ENCODE measurements at places on chromosomes 13 and 19.
A peak's percentile ranks its signal among the peaks of the same experiment; 100 is the strongest.

- no peak for DNase-seq
Measured at GRCh38 chr19:47377801-47378200, 28.7 kb downstream of the DHX34 start.

DNA sequence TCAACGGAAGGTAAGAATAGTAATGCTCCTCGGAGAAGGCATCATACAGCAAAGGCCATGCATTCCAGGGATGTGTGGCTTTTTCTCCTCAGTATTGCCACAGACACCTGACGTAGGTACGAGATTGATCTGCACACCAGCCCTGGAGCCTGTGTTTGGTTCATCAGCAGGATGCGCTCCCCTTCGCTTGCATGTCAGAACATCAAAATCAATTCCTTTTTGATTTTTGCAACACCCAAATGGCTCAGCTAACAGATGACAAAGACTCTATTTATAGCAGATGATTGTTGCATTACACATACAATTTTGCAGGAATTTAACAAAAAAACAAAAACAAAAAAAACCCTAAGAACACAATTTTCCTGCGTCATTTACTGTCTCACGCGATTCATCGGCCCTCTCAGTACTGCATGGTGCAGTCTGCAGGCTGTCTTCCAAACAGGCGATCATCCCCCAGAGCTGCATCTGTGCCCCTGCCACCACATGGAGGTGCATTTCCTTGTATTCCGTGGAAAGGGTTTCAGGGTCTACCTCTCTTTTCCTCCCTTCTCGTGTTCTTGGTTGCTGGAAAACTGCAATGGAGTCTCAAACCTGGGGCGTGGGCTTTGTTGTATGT lies 207.3 kb downstream of the TEX29 start:
- DNase-seq: no peak

GRCh38 chr19:7918615-7919421 lies 1.3 kb upstream of the SNAPC2 start:
- no peak for DNase-seq

DNA sequence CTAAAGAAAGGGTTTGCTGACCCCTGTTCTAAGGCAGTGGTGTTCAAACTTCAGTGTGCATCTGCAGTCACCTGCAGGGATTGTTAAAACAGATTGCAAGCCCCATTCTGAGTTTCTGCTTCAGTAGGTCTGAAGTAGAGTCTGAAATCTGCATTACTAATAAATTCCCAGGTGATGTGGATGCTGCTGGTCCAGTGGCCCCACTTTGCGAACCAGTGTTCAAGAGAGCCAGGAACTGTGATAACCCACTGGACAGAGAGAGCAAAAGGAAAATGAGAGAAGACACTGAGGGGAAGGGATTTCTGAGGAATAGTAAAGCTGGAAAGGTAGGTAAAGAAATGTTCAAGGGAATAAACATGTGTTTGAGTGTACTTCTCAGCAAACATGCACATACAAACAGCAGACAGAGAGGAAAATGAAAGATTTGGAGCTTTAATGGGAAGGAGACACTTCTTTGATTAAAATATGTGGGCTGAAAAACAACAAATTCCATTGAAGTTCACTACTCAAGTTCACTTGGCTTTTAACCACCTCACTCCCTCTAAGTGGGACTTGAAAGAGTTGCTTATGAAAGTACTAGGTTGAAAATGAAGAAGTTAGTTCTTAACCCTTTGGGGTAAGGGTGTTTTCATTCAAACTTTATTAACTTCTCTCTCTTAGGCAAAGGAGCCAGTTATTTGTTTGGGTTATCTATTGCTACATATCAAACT lies 26.4 kb upstream of the FAM216B start:
- no peak for DNase-seq

GRCh38 chr13:40410315-40410714 lies 256.1 kb downstream of the FOXO1 start:
- DNase-seq: no peak

DNA sequence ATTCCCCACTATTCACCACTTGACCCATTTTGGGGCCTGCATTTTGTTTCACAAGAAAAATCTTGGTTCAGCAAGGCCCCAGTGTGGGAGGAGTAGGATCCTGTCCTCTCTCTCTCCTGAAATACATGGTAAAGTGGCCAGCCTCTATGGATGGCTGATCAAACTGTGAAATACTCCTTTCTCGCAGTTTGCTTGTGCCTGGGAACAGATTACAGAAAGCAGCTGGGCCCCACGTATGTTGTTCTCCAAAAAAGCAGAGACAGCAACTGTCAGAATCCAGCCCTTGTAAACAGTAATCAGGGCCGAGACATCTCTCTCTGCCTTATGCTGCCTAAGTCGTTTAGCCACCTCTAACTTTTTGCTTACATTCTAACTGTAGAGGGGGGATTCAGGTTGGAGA lies 61.0 kb upstream of the RAP2A start:
- no peak for DNase-seq

- peak; percentile 49 for DNase-seq
Measured at GRCh38 chr13:21242236-21242635, 65.8 kb downstream of the MRPL57 start.

- no peak for DNase-seq
Measured at GRCh38 chr13:98858191-98858590, 105.7 kb upstream of the SLC15A1 start.

GRCh38 chr13:68745502-68745901 lies 1362.1 kb upstream of the ATXN8OS start:
- no peak for DNase-seq

- DNase-seq: no peak
Measured at GRCh38 chr13:21010621-21011020, 50.8 kb downstream of the LATS2 start.

DNA sequence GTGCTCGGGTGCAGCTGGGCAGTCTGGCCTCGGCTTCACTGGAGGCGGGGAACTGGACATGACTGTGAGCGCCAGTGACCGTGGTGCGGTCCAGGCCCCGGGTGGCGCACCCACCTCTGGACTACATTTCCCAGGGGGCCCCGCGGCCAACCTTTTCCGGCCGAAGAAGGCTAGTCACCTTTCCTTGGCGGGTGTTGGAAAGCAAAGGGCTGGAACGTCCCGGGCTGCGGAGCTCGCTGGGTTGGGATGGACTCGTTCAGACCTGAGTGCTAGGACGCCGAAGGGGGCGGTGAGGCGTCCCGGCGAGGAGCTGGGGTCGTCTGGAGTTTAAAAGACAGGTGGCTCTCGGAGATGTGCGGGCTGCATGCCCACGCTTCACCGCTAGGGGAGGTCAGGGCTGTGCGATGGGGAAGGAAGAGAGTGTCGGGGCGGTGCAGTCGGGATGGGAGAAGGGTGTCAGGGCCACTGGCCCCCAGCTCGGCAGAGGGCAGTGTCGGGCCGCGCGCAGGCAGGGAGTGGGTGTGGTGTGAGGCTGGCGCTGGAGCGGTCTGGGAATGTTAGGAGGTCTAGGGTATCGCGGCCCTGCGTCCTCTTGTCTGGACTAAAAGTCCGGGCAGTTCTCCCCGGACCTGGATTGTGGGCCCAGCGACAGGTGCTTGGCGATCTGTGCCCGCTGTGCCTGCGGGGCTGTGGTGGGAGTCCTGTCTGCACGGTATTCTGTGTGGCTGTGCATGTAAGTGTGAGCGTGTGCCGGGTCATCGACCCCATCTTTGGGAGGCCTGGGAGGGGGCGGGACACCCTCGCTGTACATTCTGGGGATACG lies 57.1 kb downstream of the ZNF568 start:
- peak; percentile 68 for DNase-seq

DNA sequence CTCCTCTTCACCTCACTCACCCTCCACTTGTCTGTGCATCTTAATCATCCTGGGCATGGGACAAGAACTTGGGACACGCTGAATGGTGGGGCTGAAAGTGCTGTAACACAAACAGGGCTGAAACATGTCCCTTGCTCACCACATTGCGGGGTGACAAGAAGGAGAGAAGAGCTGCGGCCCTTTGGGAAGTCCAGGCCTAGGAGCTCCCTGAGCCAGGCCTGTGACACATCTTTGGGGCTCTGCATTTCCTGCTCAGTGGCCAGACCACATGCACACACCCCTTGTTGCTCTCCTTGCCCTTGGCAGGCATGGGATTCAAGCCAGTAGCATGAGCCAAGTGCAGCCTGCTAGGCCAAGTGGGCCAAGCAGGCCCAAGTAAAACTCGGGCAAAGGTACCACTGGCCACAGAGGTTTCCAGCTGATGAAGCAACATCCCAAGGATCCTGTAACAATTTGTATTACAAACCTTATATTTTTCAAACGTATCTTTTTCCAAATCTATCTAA lies 1384.3 kb upstream of the PCDH20 start:
- no peak for DNase-seq

DNA sequence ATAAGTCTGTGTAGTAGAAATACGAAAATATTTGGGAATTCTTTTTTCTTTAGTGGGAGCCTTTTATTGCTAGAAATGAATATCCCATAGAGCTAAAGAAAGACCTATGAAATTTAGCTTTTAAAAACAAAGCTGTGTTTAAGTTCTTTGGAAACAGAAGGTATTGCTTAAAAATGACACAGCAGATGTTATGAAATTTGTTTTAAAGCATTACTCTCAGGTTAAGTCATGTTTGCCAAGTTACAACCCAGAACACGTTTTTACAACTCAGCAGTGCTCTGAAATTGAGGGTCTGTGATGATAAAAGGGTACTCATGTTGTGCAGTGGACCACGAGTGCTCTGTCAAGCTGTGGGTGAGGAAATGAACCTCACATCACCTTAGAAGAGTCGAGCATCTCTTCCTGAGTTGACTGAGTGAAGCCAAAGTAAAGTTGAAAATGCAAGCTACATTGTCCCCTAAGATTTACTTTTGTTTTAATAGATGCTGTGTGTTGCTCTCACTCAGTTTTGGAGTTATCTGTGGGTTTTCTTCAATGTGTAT lies 161.1 kb downstream of the SHISA2 start:
- DNase-seq: no peak

- peak; percentile 94 for DNase-seq
Measured at GRCh38 chr19:50607874-50608785, 31.6 kb downstream of the SYT3 start.

- no peak for DNase-seq
Measured at GRCh38 chr13:26095338-26095737, 43.5 kb upstream of the SHISA2 start.

DNA sequence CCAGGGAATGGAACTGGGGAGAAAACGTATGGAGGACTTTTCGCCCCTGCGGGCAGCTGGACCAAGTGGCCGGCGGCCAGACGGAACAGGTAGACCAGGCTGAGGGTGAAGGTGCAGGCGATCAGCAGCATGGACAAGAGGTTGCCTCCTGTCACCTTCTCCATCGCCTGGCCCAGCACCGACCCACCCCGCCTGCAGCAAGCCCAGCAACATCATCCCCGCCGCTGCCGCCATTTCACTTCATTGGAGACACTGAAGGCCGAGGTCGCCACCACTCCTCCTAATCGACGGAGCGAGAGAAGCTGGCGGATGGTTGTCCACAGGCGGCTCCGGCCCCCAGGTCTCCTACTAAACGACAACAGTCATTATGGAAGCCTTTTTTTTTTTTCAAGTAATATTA lies 5.0 kb upstream of the SLC46A3 start:
- no peak for DNase-seq

DNA sequence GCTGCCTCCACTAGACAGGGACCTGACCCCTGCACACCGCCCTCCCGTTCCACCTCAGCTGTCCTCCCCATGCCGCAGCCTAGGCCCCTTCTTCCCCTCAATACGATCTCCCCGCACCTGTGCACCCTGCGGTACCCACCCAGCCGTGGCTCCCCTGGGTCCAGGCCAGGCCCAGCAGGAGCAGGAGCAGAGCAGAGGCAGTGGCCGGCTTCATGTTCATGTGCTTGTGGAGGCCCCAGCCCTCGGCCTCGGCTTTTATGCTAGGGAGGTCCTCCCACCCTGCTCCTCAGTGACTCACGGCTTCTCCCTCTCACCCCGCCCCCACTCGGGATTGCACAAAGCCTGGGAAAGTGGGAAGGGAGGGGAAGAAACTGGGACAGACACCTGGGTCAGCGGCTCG lies 11.4 kb upstream of the KRTDAP start:
- no peak for DNase-seq

- no peak for DNase-seq
Measured at GRCh38 chr19:7000333-7000732, 20.9 kb downstream of the MBD3L2B start.

- peak; percentile 16 for DNase-seq
Measured at GRCh38 chr13:23510979-23511735, 59.1 kb upstream of the TNFRSF19 start.

DNA sequence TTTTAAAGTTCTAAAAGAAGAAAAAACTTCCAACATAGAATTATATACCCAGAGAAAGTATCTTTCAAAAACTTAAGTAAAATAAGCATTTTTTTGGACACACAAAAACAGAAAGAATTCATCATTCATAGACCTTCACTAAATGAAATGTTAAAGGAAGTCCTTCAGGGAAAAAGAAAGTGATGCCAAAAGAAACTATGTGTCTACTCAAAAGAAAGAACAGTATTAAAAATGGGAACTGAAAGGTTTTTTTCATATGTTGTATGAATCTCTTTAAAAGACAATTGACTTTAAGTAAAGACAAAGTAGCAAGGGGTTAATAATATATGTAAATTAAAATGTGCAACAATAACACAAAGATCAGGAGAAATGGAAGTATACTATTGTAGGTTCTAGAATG lies 96.5 kb downstream of the DHRS12 start:
- DNase-seq: no peak
